ENCODE measurements at places on chromosomes 4 and X.

GRCh38 chr4:60846678-60847077 lies 353.4 kb upstream of the ADGRL3 start:
- no peak for DNase-seq

- peak; percentile 37 for DNase-seq
These were observed 44.1 kb downstream of the TIGD4 start for GRCh38 chr4:152735396-152735859.

- DNase-seq, result no peak
These were observed 367.2 kb downstream of the AFF2 start for GRCh38 chrX:148867596-148867995.

DNA sequence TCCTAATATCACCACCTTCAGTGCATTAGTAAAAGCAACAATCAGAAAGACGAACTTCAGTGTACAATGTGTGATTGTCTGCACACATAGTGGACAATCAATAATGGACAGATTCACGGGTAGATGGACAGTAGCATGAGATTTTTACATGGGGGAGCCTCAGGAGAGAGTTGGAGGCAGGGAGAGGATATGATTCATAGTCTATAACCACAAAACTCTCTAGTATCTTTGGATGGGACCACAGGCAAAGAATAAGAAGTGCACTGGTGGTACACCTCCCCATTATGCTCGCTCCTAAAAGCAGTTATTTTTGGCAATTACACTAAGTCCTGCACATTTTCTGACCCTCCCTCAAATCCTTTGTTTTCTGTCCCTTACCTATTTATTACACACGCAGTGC lies 624.4 kb upstream of the ACTRT1 start:
- no peak for DNase-seq

GRCh38 chrX:53990171-53990570 lies 54.1 kb downstream of the PHF8 start:
- DNase-seq, result no peak

GRCh38 chr4:2482693-2483092 lies 13.8 kb downstream of the RNF4 start:
- DNase-seq, result no peak

DNA sequence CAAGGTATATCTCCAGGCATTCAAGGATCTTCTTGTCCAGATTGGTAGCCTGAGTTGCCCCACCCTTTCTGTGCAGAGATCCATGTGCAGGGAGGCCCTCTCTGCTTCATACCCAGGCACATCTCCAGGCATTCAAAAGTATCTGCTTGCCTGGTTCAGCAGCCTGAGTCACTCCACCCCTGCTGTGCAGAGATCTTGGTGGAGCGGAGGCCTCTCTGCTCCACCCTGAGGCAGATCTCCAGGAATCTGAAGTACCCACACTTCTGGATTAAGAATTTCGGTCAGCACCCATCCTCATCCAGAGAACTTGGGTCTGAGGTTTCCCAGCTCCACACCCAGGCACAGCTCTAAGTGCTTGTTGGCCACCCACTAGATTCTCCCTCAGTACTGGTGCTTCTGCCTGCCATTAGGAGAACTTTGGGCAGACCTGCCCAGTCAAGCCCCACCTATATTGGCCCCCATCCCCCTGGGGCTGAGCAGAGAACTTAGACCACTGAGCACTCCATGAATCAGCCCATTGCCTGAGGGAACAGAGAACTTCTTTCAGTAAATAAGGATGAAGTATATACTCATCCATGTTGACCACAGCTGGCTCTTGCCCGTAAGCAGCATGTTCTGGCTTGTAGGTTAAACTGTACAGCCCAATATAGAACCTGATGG lies 199.5 kb upstream of the ZCCHC13 start:
- DNase-seq, result no peak

- DNase-seq, result no peak
These were observed 7.8 kb downstream of the FLNA start for GRCh38 chrX:154366666-154367055.

- DNase-seq, result no peak
These were observed 306.3 kb upstream of the PPARGC1A start for GRCh38 chr4:24195991-24196736.

GRCh38 chr4:127012549-127012948 lies 620.2 kb upstream of the INTU start:
- no peak for DNase-seq

GRCh38 chrX:153644356-153645125 lies 2.5 kb upstream of the DUSP9 start:
- DNase-seq, result no peak

DNA sequence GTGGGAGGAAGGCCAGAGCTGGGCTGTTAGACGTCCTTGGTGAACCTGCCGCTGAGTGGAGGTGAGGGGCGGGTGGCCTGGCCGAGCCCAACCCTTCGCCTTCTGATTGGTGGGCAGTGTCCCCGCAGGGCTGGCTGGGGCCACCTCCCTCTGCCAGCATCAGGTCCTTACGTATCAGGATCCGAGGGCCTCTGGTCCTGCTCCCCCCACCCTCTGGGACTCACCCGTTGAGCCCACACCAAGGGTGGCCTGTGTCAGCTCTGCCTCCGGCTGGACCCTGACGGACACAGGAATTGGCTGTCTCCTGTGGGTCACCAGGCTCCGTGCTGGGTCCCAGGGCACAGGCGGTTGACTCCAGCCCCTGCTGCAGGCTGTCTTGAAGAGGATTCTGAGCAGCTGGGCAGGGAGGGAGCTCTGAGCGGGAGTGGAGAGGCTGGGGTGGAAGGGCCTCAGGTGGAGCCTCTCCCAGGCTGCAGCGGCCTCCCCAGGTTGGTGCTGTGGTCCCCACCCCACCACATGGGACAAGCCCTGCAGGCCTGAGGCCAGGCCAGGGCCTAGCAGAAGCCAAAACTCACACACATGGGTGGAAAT lies 58.4 kb upstream of the NKX1-1 start:
- DNase-seq, result no peak

DNA sequence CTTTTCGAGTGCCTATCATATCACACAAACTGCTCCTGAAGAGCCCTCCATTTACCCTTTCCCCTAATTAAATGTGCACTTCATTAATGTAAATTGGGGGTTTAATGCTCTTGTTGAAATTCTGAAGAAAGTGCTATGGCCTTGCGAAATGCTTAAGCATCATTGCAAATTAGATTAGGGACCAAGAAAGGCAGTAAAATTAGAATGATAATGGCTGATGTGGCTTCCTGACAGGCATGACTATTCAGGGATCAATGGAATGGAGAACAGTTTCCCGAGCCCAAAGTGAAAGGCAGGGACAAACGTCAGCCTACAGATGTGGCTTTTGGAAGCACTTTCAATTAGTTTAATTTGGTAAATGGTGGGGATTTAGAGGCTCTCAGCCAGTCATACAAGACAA lies 120.1 kb downstream of the NKX6-1 start:
- no peak for DNase-seq

DNA sequence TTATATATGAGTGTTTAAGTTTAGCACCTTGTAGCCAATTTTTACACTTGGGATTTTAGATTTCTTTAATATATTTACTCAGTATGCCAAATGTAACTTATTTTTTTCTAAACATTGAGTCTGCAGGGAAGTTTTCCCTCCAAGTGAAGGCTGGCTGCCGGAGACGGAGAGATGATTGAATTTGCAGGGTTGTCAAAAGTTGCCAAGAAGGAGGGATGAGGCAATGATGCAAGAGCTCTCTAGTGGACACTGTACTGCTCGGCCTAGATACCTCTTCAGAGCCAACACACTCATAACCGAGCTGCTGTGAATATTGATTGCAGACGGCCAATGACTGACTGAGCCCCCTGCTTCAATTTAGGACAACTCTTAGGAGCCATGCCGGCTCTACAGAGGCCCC lies 318.6 kb upstream of the CASK start:
- DNase-seq, result no peak

DNA sequence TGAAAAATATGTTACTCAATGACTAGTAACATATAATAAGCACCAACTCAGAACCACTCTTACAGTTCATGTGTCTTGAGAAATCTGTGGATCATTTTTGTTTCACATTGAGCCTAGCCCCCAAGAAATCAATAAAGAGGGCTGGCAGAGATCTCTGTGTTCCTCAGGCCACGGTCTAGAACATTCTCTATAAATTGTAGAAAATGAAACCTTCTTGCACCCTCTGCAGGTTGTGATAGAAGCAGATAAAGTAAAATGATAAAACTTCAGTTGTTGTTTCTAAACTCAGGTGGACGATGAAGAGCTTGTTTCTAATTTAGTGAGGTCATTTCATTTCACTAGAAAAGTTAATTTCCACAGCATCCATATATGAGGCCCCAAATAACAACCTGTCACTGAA lies 182.7 kb downstream of the KIT start:
- no peak for DNase-seq

- no peak for DNase-seq
These were observed 14.7 kb upstream of the PDE6B start for GRCh38 chr4:610411-611261.

DNA sequence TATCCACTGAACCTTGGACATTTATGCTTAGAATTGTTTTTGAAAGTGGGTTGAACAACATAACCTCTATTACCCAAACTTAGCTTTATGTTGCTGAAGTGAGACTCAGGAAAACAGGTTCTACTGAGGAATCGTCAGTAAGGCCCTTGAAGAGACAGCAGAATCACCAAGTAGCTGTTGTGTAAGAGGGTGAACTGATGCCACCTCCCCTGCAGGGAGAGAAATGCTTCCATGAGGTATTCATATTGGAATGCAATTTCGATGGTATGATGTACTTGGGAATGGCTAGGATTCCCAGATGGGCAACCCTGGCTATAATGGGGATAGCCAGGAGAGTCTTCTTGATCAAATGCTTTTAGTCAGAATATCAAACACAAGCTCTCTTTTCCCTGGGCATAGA lies 4.1 kb upstream of the SCRG1 start:
- no peak for DNase-seq

- DNase-seq, result no peak
These were observed 26.0 kb upstream of the BMP2K start for GRCh38 chr4:78749972-78750727.

DNA sequence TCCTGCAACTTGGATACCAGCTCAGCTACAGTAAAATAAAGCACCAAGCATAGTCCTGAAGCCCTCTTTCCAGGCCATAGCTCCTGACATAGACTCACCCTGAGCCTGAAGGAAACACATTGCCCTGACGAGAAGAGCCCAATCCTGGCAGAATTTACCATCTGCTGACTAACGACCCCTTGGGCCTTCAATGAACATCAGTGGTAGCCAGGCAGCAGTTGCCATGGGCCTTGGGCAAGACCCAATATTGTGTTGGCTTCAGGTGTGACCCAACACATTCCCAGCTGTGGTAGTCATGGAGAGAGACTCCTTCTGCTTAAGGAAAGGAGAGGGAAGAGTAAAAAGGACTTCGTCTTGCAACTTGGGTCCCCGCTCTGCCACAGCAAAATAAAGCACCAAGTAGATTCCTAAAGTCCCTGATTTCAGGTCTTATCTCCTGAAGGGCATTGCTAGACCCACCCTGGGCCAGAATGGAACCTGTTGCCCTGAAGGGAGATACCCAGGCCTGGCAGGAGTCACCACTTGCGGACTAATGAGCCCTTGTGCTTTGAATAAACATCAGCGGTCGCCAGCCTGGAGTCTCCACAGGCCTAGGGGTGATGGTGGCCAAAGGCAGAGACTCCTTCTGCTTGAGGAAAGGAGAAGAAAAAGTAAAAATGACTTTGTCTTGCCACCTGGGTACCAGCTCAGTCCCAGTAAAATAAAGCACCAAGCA lies 902.6 kb downstream of the C4orf33 start:
- DNase-seq, result no peak

Data from CD4-positive, alpha-beta T cell treated with Interleukin-1 beta for 1 hour (primary cell).